Activated T-cell treated with anti-CD3 and anti-CD28 coated beads for 4 hours (primary cell): ENCODE measurements at places on chromosomes 16 and 17.

DNA sequence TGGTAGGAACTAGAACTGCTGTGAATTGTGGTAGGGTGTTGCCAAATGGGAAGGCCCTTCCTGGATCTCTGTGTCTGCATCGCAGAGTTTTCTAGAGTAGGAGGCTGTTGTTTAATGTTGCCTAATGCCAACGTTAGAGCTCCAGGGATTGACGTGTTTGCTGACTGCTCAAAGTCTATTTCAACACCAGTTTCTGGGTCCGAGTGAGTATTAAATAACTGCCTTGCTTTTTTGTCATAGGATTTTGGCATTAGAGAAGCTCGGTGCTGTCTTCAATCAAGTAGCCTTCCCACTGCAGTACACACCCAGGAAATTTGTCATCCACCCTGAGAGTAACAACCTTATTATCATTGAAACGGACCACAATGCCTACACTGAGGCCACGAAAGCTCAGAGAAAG lies 40.0 kb downstream of the SF3B3 start:
- no peak for DNase-seq

DNA sequence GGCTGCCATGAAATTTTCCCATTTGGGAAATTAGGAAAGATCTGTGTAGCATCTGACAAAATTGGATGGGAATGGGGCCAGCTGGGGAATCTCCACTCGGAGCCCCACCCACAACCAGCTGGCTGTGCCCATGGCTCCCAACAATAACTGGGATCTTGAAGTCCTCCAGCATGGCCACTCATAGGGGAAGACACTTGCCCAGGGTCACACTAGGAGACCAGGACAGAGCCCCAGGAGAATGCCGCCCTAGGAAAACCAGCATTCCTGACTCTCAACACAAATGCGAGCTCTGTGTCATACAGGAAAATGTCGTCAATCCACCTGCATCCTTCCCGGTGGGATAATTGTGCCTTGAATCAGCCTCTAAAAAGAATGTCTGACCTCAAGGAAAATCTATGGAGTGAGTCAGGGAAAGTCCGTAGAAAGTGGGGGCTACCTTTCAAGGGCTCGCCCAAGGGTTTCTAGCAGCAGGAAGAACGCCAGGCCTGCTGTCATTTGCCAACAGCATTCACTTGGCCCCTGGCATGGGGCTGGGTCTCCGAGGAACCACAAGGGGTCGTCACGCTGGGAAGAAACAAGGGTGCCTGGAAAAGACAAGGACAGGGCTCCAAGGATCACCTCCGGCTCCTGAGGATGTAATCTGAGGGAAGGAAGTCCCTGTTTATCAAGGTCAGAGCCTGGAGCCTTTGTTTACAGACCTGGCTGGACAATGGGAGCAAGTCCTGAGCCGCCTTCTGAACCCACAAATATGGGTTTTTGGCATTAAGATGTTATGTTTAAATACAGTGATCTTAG lies 15.9 kb downstream of the CDH5 start:
- no peak for DNase-seq

- peak; percentile 37 for DNase-seq
Observed at GRCh38 chr16:1543085-1543896, 9.8 kb downstream of the TMEM204 start.

- DNase-seq: no peak
Observed at GRCh38 chr16:67907397-67908180, 14.5 kb downstream of the PSKH1 start.

DNA sequence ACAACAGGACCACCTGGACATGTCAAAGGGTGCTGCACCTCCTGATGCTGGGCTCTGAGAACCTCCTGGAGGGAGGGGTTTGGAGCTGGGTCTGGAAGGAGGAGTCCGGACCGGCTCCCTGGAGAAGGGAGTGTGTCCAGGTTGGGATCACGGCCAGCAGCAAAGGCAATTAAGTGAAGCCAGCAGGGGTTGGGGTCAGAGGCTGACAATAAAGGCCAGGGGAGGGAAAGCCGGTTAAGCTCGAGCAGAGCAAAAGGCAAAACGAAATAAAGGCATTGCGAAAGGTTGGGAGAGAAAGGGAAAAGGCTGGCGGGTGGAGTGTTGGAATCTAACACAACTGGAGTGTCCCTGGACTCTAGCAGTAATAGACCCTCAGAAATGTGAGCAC lies 992 bp upstream of the CACNG4 start:
- DNase-seq: no peak

DNA sequence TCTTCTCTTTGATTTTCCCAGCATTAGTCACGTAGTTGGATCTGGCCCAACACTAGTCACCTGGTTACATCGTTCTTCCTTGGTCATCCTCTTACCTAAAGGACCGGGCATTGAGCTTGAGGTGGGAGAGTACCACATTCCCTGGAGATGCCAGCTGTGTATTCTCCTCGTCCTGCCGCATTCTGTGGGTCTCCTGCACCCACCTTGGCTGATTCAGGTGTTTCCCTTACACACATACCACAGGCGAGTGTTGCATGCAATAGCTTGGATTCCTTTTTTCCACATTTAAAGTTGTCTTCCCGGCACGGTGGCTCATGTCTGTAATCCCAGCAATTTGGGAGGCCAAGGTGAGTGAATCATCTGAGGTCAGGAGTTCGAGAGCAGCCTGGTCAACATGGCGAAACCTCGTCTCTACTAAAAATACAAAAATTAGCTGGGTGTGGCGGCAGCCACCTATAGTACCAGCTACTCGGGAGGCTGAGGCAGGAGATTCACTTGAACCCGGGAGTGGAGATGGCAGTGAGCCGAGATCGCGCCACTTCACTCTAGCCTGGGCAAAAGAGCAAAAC lies 21.6 kb upstream of the CLEC18C start:
- no peak for DNase-seq

DNA sequence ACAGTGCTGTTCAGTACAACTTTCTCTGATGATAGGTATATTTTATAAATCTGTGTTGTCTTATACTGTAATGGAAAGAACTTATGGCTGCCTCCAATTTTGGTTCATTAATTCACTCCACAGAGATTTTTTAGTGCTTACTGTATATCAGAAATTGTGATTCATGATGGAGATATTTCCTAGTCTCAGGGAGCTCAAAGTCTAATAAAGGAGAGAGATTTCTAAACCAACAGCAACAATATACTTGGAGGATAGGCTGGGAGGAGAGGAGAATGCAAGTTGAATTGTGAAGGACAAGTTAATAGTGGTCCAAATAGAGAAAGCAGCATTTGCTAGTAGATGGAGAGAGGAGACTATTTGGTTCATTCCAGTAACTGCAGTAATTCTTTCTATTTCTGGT lies 63.5 kb downstream of the TANC2 start:
- no peak for DNase-seq

DNA sequence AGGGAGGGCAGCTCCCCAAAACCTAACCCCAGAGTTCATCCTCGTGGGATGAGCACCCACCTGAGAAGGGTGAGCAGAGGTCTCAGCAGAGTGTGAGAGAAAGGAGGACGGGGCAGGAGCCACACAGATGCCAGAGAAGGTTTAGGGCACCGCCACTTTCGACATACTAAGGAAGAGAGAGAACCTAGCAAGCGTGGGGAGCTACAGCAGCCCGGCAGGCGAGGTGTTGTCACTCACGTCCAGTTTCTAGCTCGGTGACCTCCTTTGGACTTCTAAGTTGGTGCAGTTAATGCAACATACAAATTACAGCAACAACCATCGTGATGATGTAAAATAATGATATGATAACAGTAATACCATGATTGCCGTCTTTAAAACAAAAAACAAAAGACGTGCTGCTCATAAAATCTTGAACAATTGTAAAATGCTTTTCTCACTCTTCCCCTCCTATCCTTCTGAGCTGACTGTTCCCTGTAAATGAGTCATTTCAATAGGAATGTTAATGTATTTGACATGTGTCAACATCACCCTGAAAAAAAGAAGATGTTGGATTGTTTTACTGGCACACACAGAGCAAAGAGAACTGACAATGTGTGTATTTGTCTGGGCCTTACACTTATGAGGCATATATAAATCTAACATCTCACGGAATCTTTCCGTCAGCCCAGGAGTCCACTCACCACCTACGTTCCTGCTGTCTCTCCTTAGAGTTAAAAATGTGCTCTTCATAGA lies 158.2 kb upstream of the MAF start:
- DNase-seq: no peak

- no peak for DNase-seq
Observed at GRCh38 chr16:46713634-46714033, 24.2 kb downstream of the ORC6 start.

DNA sequence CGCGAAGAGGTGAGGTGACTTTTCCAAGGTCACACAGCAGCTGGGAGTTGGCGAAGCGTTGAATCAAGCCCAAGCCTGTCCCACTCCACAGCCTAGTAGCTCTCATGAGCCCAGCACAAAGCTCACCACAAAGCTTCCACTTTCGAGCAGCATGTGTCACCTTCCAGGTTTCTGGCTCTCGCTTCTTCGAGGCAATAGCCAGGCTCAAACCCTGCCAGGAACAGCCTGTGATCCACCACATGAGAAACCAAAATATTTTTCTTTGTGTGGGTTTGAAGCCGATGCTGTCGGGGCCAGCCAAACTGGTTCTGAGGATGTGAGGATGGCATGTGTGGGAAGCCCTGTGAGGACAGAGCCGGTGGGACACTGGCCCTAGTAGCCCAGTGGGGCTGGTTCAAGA lies 68.1 kb downstream of the COG7 start:
- no peak for DNase-seq

GRCh38 chr17:7260651-7261378 lies 1.5 kb downstream of the CLDN7 start:
- DNase-seq: no peak

GRCh38 chr16:13113741-13114140 lies 212.3 kb downstream of the SHISA9 start:
- no peak for DNase-seq

DNA sequence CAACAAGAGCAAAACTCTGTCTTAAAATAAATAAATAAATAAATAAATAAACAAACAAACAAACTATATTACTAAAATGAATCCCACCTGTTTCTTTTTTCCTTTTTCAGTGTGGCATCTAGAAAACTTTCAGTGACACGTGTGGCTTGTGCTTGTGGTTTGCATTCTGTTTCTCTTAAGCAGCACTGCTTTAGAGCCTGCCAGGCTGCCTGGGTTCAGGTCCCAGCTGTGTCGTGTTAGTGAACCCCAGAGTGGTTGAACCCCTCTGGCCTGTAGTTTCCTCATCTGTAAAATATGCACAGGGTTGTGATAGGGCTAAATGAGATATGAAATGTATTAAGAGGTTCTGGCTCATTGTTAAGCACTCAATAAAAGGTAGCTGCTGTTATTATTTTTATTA lies 12.1 kb upstream of the EPN3 start:
- DNase-seq: no peak

GRCh38 chr17:9115214-9116191 lies 94.2 kb downstream of the NTN1 start:
- peak; percentile 42 for DNase-seq

- no peak for DNase-seq
Observed at GRCh38 chr17:54544249-54544648, 356.4 kb upstream of the TOM1L1 start.

GRCh38 chr16:66091471-66091891 lies 275.0 kb upstream of the CDH5 start:
- DNase-seq: no peak

- no peak for DNase-seq
Observed at GRCh38 chr17:19270347-19270703, 33.2 kb downstream of the EPN2 start.

DNA sequence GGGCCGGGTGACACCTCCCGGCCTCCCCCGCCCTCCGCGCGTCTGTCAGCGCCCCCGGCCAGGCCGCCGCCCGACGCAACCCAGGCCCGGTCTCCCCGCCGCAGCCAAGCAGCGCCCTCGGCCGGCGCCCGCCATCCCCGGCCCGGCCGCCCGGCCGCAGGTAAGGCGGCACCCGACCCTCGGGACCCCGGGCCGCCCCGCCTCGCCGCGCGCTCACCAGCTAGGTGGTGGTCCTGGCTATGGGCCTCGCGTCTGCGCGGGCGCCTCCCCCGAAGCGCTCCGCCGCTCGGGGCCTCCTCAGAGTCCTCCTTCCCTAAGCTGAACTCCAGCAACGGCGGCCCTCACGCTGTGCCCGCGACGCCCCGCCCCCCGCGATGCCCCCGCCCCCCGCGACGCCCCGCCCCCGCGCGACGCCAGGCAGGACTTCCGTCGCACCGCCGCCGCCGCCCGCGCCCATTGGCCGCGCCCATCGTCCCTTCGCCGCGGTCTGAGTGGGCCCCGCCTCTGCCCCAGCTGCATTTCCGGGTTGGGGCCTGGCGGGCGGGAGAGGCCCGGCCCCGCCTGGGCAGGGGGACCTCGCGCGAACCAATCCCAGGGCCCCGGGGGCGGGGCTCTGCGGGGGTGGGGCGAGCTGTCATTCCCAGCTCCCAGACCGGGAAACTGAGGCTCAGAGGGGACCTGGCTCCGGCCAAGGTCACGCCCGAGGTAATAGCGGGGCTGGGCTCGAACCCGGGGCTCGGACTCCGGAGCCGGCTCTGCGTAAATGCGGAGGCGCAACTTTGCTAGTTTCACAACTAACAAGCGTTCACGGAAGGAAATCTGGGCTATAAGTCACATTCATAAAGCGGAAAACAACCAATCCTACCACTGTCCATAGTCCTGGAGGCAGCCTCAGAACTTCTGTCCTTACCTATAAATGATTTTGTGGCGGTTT lies 9.0 kb upstream of the KCTD5 start:
- DNase-seq: peak; percentile 90

DNA sequence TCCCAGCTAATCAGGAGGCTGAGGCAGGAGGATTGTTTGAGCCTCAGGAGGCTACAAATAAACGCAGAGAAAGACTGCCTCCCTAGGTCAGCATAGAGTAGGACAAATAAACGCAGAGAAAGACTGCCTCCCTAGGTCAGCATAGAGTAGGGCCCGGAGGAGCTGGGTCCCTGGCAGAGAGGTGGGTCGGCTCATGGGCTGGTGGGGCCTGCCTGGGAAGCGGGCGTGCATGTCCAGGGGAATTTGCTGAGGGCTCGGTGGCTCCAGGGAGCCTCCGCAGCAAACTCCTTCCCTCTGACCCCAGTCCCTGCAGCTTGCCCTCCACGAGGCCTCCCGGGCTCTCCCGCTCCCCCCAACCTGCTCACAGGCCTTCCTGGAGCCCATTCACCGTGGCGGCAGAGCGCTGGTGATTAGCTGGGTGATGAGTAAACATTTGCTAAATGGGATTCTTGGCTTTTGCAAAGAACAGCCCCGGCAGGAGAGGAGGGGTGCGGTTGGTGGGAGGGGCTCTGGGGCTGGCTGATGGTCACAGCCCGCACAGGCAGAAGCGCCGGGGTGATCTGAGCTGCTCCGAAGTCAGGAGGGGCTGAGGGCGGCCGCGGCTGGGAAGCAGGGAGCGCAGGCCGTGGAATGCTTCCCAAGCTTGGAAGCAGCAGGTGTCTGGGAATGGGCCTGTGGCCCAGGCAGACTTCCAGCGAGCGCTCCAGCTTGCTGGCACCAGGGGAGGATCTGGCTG lies 93.1 kb downstream of the RTN4RL1 start:
- no peak for DNase-seq
